ENCODE measurements at places on chromosomes 4 and X.

- no peak for DNase-seq
Observed at GRCh38 chr4:126969360-126970235, 663.2 kb upstream of the INTU start.

DNA sequence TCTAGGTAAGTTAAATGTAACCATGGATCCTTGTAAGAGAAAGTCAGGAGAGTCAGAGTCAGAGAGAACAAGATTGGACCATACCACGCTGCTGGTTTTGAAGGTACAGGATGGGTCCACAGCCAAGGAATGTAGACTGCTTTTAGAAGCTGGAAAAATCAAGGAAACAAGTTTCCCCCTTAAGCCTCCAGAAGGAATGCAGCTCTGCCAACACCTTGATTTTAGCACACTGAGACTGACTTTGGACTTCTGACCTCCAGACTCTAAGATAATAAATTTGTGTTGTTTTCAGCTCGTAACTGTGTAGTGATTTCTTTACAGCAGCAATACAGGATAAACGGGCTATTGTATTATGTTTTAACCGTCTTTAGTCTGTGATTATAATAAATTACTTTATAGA is 108.0 kb upstream of the USP38 start:
- DNase-seq, result no peak

DNA sequence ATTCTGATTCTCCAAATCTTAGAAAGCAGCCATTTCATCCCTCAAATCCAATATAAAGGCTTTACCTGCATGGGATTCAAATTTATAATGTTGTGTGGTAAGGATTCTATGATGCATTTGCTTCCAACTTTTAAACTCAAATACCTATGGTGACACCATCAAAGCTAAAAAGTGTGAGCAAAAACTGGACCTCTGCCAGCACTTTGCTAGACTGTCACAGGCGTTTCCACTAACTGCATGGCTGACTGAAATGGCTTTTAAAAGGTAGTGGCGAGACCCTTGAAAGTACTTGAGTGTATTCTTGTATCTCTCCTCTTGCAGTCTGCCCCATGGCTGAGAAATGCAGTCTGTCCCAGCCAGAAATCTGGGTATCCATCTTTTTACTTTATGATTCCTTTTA is 169.4 kb downstream of the AMELX start:
- no peak for DNase-seq

GRCh38 chr4:7873881-7874280 is 65.8 kb downstream of the AFAP1 start:
- DNase-seq, result no peak

DNA sequence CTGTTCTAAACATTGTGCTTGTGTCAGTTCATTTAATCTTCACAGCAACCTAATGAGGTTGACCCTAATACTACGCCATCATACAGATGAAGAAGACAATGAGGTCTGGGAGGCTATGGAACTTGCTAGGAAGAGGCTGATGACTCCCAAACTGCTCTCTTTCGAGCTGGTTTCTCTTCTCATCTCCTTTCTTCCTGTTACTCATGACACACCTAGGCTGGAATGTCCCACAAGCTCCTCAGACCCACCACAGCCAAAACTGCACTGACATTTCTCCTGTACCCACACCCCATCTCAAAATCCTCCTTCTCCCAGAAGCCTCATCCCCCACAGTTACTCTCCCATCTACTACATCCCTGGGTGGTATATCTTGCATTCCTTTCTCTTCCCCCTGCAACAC is 27.4 kb upstream of the PJA1 start:
- DNase-seq, result no peak

- DNase-seq, result peak; percentile 29
Observed at GRCh38 chrX:102832661-102833060, 104.4 kb upstream of the RAB40AL start.

- DNase-seq, result peak; percentile 40
Observed at GRCh38 chr4:76836860-76837562, 60.9 kb downstream of the SOWAHB start.

- DNase-seq, result peak; percentile 33
Observed at GRCh38 chrX:154486396-154487207, at the start of gene UBL4A. Gene UBL4A, minus strand, starts transcription at chrX:154486615. Its CDS starts 31 bp downstream, at chrX:154486584.

- no peak for DNase-seq
Observed at GRCh38 chr4:145829629-145830395, 108.8 kb downstream of the ZNF827 start.

DNA sequence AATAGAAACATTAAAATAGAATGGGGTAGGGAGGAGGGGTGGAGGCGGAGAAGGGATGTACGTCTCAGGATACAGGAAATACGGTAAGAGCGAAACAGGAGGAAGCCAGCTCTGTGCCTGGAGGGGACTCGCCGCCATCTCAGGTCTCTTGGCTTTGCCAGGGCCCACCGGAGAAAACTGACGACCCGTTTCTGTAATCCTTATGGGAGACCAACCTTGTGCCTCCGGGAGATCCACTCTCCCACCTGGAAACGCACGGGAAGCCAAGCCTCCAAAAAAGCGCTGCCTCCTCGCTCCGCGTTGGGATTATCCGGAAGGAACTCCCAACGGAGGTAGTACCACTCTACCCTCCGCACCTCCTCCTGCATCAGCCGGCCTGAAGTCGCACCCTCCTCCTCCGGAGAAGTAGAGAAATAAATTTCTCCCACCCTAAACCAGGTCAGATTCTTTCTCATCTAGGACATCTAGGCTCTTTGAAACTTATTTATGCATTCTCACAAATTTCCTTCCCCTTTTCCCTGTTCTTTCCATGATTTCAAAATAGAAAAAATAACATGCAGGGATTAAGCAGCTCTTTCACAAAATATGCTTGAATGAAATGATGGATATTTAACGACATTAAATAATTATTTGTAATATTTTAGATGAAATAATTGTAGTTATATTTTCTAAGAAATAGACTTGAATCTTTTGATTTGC is at the start of gene NBDY:
NBDY (plus strand) TSS at position 92 of the 699 bp plus-strand sequence; CDS start at position 203, 111 bp downstream.
- DNase-seq, result peak; percentile 56

GRCh38 chrX:109920325-109920724 is 82.6 kb upstream of the TMEM164 start:
- no peak for DNase-seq

DNA sequence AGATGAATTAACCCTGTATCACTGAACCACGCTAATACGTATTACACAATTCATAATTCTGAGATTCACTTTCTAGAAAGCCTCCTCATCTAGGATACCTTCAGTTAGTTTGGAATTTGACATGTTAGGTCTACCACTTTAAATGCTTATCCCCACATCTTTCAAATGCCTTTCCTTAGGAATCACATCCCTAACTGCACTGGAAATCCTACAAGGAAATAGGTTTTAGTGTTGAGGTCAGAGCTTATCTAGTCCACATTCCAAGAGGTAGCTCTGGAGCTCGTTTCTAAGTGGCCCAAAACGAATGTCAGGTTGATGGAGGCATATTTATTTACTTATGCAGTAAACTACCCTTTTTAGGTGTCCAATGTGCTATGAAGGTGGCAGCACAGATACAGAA is 18.0 kb downstream of the PDHA1 start:
- DNase-seq, result no peak

DNA sequence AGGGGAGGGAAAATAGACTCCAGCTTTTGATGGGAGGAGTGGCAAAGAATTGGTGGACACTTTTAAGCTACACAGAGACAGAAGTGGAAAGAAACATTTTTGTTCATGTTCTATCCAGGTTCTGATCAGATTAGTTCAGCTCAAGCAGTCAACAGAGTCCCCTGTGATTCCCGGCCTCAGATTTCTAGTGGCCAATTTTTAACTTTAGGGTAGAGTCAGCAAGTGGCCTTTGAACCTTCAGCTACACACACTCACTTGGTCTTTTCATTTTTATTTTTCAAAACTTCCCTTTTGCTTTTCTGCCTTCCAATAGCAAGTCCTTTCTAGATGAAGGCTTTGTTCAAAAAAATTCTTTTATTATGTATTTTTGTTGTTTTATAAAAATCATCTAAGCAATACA is 169.2 kb upstream of the RPS6KA3 start:
- DNase-seq, result no peak

- DNase-seq, result peak; percentile 43
Observed at GRCh38 chr4:53656421-53656981, 65.2 kb upstream of the LNX1 start.

DNA sequence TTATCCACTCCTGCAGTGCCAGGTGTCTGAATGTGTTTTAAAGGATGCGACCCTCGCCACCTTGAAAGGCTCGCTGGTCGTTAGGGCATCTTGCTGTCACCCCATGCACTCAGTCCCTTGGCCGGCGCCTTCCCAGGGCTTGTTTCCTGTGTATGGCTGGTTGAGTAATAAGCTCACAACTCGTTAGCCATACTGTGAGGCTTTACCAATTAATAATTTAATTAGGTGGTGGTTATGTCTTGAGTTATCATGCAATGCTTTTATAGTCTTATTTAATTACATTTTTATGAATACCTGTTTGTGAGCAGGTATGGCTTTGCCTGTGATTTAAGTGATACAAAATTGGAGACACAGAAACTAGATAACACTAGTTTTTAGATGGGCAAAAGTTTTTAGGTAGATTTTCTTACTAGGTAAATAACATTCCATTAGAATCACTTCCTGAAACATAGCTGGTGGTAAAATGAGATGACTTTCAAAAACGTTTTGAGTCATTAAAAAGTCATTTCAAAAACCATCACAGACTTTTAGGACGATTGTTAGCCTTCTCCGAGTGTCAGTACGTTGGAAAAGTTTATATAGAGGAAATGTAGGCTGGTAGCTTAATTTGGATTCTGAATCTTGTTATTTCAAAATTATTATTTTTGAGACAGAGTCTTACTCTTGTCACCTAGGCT is 18.2 kb downstream of the PTTG2 start:
- no peak for DNase-seq

DNA sequence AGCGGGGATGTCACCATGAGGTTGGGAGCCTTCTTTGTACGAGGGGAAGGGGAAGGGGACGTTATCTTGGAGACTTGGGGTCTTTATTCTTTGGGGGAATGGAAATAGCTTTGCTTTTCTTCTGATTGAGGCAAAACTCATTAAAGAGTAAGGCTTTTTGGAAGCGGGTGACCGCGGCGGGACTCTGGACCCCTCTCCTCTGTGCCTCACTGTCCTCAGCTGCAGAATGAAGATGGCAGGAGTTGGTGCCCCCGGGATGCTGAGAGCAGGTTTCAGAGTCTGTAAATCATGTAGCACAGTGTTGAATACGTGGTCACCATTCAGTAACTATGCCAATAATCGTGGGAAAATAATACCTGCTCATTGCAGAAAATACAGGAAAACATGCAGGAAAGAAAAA is 32.1 kb downstream of the HTT-AS start:
- no peak for DNase-seq

GRCh38 chr4:15720851-15721250 is 18.0 kb downstream of the BST1 start:
- DNase-seq, result no peak

GRCh38 chr4:115515772-115516171 is 402.4 kb upstream of the NDST4 start:
- DNase-seq, result peak; percentile 37

GRCh38 chrX:124594017-124594651 is 247.8 kb downstream of the SH2D1A start:
- no peak for DNase-seq

DNA sequence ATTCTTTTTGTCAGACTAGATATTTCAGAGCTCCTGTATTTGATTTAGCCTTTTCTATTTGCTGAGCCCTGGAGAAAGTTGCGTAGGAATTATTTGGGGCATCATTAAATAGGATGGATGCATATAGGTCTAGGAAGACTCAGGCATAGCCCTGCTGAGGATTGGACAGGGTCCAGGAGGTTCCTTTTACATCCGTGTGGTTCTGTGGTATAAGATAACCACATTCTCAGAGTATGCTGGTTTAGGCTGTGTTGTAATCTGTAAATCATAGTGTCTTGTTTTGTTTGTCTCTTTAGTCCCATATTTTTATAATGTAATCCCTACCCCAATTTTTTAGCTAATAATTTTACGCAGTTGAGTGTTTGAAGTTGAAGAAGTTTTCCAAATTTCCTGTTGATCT is 513.7 kb downstream of the RPA4 start:
- no peak for DNase-seq

- DNase-seq, result no peak
Observed at GRCh38 chr4:129429581-129430320, 333.8 kb downstream of the C4orf33 start.

- DNase-seq, result no peak
Observed at GRCh38 chr4:53914313-53915016, 149.9 kb downstream of the CHIC2 start.

- no peak for DNase-seq
Observed at GRCh38 chrX:74578137-74578536, 36.3 kb downstream of the RLIM start.

DNA sequence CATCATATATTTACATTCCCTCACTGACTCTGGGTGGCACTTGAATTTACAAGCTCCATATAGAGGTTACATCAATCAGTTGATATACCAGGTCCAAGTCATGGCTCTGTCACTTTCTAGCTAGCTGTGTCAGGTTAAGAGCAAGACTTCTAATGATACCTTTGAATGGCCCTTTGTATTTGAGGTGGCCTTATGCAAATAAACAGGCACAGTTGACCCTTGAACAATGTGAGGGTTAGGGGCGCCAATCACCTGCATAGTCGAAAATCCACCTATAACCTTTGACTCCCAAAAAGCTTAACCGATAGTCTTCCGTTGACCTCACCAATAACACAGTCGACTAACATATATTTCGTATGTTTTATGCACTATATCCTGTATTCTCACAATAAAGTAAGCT is 1.3 kb upstream of the PTTG2 start:
- no peak for DNase-seq

DNA sequence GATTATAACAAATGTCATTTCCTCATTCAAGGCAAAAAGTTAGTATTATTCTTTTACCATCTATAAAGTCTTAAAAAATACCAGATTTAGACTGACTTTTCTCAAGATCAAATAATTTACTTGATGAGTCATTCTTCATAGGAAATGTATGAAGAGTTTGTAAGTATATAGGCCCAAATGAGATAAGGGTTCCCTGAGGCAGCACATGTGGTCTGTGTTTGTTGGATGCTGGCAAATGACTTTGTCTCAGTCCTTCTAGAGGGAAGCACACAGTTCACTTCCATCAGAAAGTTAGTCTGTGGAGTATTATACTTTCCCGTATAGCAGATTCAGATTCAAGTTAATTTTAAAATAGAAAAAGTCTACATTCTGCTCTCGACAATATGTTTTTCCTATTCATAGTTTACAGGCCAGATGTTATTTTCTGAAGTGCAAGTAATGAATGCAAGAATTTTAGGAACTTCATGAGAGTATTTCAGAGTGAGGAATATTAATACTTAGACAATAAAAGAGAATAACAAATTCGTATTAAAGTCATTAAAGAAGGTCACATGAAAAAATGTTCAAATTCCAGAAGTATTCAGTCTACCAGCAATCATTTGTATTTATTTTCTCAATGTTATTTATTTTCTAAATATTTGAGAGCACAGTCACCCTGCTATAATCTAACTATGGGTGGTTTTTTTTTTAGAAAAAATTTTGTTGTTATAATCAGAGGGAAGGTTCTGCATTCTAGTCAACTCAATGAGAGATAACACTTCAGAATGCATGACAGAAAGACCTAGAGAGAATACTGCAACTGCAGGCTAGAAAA is 601.8 kb upstream of the ZFP42 start:
- no peak for DNase-seq

- DNase-seq, result no peak
Observed at GRCh38 chr4:18869166-18869565, 847.6 kb upstream of the LCORL start.

DNA sequence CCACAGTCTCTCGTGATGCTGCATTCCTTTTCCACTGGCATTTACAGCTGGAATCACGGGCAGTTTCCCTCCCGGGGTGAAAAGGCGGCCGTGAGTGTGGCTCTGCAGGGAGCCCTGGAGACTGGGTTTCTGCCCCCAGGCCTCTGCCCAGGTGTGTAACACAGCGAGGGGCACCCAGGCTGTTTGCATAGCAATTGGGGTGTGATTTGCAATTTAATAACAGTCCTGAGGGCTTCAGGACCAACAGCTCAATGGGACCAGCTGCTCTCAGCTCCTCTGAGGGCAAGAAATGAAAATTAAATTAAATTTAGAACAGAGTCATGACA is 99.0 kb upstream of the SHOX start:
- no peak for DNase-seq

Data from myocyte (in vitro differentiated cells).